Smooth muscle cell of trachea (primary cell): ENCODE measurements at places on chromosomes 2 and 18. TPM values are rescaled to one million over a fixed set of nuclear protein-coding genes. Genes with fewer than 3 reads are reported as not detected.

VWA3B gene
- total RNA-seq, result 0.17 TPM in 1 of 2 replicates, not detected in the other

C2orf80 gene
- not detected in 2 replicates for total RNA-seq

C2orf78 gene
- not detected in 2 replicates for total RNA-seq

DTNA gene
- total RNA-seq, result 17.5 and 30.1 TPM in 2 replicates

ST8SIA5 gene
- total RNA-seq, result 0.15 and 0.33 TPM in 2 replicates

AGXT gene
- total RNA-seq, result not detected in 2 replicates

IKZF2 gene
- 9.9 and 15.6 TPM in 2 replicates for total RNA-seq
